Endodermal cell (in vitro differentiated cells): ENCODE measurements at places on chromosomes 12 and 14.
A peak's percentile ranks its signal among the peaks of the same experiment; 100 is the strongest.

GRCh38 chr12:10722502-10722904 lies 620 bp downstream of the YBX3 start:
- peak; percentile 87 for DNase-seq

DNA sequence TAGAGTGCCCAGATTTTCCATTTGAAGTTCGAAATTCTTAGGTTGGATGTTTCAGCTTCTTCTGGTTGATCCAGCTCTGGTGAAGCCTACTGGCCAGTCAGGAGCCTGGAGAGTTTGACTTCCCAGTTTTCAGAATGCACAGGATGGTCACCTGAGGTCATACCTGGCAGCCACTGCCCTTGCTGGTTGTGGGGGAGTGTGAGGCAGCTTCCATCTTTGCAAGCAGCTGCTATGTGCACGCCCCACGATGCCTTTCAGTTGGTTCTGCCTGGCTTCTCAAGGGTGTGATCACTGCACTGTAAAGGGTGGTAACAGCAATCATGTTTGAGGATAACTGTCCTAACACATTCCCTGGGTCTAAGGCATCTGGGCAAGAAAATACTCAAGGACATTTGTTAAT lies 15.4 kb downstream of the CCDC92 start:
- DNase-seq = peak; percentile 46

- DNase-seq = no peak
Observed at GRCh38 chr12:59643550-59643949, 47.7 kb downstream of the SLC16A7 start.

GRCh38 chr14:63326840-63327239 lies 8.1 kb upstream of the GPHB5 start:
- no peak for DNase-seq

DNA sequence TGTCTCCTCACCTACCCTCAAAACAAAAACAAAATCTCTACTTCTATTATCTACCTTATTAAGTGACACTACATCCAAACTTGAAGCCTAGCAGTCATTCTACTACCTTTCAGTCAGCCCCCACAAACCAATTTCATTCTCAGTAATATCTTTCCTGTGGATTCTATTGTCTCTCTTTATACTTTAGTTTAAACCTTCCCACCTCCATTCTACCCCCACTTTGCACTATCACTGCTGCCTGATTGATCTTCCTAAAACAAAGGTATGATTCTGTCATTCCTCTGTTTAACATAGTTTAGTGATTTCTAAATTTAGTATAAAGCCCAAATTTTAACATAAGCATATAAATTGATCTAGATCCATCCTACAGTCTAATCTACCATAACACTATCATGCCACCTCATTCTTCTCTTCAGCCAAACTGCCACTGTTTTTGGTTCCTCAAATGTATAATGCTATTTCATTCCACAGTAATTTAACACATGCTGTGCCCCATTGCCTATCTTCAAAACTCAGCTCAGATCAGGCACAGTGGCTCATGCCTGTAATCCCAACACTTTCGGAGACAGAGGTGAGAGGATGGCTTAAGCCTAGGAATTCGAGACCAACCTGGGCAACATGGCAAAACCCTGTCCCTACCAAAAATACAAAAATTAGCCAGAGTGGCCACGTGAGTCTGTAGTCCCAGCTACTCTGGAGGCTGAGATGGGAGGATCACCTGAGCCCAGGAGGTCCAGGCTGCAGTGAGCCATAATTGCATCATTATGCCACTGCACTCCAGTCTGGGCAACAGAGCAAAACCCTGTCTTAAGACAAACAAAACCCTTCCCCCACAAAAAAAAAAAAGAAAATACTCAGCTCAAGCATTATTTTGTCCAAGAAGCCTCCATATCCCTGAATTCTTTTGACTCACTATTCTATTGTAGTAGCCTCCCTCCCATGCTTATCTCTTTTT lies 3.1 kb upstream of the STRN3 start:
- DNase-seq = peak; percentile 56

GRCh38 chr14:101466456-101467180 lies 94.7 kb upstream of the DIO3 start:
- DNase-seq = no peak

DNA sequence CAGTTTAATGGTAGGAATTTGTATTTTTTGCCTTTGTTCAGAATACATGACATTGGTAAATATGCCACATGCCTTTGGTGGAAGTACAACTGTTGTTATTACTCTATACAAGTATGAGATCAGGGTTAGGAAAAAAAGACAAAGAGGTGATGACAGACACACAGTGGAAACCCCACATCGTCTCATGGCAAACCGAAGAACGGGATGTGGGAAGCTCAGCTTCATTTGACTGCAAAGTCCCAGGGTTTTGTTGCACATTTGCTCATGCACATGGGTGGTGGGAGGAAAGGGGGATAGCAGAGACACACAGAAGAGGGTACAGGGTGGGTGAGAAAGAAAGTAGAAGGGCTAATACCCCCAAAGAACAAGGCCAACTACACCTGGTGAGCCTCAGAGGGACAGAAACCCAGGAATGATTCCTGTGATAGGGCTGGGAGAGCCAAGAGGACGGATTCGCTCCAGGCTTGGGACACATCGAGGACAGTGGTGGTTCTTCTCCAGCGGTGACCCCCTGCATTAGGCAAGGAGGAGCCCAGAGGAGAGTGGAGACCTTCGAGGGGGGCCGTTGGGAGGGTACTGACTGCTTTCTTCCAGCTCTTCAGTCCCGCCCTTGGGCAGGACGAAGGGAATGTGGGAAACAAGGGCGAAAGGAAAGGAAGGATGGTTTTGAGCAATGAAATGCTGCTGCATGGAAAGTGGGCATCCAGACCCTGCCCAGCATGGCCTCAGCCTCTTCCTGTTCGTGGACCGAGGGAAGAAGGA lies 8.1 kb downstream of the VAMP1 start:
- no peak for DNase-seq

DNA sequence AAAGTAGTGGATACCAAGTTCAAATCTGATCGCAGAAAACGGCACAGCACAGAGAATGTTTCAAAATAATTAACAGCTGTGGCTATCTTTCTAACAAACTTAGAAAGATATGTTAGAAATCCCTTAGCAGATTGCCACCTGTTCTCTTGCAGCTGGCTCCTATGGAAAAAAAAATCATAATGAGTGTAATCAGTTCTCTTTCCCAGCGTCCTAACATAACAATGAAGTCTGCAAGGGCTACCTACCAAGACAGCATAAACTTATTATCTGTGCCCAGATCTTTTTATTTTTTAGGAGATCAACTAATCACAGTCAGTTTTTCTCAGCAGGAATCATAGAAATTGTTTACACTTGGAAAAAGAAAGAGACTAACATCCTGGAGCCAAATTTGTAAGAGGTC lies 358.6 kb upstream of the FOXG1 start:
- no peak for DNase-seq

- no peak for DNase-seq
Observed at GRCh38 chr12:123133701-123134100, 17.2 kb downstream of the PITPNM2 start.

GRCh38 chr12:87274594-87275245 lies 754.5 kb downstream of the C12orf50 start:
- DNase-seq = no peak

GRCh38 chr14:69483765-69484443 lies 624 bp upstream of the PLEKHD1 start:
- no peak for DNase-seq

- peak; percentile 39 for DNase-seq
Observed at GRCh38 chr12:5506821-5507231, 74.9 kb downstream of the NTF3 start.

DNA sequence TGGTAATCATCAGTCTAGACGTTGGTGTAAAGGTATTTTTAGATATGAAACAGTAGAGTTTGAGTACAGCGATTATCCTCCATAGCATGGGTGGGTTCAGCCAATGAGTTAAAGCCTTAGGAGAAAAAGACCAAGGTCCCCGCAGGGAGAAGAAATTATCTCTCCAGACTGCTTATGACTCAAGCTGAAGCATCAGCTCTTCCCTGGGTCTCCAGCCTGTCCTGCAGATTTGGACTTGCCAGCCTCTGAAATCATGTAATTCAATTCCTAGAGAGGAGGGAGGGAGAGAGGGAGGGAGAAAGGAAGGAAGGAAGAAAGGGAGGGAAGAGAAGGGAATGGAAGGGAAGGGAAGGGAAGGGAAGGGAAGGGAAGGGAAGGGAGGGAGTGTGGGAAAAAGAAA lies 12.0 kb upstream of the DTX1 start:
- no peak for DNase-seq

DNA sequence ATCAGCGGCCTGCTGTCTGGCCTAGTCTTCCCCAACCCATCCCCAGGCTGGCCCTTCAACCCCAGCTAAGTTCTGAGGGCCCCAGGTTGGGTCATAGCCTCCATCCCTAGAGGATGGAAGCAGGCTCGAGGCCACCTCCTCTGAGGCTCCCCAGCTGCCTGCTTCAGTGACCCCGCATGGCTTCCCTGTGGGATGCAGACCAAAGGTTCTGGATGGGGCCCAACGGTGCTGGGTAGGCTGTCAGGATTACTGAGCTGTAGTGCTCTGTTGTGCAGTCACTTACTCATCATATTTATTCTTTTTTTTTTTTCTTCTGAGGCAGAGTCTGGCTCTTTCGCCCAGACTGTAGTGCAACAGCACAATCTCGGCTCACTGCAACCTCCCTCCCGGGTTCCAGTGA lies 92.0 kb downstream of the IRF2BPL start:
- DNase-seq = no peak

- DNase-seq = no peak
Observed at GRCh38 chr12:104938371-104938770, 19.7 kb downstream of the SLC41A2 start.

DNA sequence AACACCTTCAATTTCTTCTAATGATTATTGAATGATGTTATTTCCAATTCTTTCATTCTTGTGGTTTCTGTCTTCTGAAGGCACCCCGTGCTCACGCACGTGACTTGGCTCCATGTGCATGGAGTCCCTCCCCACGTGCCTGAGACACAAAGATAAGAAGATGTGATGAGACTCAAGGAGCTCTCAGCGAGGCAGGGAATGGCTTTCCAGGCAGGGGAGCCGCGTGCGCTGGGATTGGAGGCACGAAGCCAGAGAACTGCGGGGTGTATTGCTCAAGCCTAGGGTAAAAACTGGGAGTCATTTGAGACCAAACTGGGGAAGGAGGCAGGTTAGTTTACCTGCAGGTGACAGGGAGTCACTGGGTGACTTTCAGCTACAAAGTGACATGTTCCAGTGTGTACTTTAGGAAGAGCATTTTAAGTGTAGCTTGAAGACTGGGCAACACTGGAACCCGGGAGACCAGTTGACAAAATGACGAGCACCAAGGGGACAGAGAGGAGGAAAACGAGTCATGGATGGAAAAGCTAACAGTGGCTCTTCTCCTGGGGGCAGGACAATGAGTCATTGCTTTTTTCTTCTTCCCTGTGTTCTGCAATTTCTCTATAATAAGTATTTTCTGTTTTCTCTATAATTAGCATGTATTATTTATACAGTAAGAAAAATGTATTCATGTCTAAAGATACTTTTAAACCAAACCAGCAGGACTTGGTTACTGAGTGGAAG lies 311.7 kb upstream of the FKBP4 start:
- no peak for DNase-seq

DNA sequence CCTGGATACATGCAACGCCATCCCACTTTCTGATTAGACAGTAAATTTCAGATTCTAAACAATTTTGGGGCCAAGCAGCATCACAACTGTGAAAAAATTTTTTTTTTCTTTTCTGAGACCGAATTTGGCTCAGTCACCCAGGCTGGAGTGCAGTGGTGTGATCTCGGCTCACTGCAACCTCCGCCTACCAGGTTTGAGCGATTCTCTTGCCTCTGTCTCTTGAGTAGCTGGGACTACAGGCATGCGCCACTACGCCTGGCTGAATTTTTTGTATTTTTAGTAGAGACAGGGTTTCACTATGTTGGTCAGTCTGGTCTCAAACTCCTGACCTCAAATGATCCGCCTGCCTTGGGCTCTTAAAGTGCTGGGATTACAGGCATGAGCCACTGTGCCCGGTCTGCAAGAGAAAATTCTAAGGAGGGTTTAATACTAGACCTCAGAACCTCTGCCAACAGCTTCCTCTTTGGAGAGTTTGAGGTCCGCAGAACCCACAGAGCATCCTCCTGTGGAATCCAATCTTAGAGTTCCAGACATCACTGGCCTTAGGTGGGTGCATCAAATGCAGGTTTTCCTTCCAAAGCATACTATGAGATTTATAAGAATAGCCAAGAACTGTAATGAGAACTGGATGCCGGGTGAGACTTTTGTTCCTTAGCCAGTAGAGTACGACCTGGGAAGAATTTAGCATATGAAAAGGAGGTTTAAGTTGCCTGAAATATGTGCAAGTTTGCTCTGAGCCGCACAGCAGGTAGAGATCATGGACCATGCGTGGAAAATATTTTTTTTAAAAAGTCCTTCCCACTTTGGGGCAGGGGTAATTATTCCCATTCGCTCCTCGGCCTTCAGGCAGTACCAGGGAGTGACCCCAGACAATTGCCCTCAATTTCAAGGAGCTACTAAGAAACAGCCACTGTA lies 7.8 kb upstream of the PHC1 start:
- DNase-seq = peak; percentile 76
